ENCODE measurements at places on chromosomes 4 and X. TPM values are rescaled to one million over a fixed set of nuclear protein-coding genes. Genes with fewer than 3 reads are reported as not detected.

DNA sequence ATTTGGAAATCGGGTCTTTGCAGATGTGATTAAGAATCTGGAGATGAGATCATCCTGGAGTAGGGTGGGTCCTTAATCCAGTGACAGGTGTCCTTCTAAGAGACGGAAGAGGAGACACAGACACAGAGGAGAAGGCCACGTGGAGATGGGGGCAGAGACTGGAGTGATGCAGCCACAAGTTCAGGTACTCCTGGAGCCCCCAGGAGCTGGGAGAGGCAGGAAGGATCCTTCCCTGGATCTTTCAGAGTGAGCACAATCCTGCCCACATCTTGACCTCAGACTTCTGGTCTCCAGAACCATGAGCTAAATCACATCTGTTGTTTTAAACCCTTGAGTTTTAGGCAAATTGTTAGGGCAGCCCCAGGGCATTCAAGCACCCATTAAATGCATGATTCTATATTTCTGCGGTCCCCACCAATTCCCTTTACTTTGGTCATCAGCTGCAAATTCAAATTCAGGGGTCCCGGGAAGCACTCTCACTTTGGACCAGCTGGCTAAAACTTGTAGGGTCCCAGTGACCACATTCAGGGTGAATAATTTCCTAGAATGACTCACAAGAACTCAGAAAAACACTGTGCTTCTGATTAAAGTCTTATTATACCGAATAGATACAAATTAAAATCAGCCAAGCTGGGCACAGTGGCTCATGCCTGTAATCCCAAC lies 12.8 kb upstream of the AKAP17A start:
- DNase-seq = no peak

GRCh38 chr4:24850674-24851073 lies 55.3 kb downstream of the SOD3 start:
- DNase-seq = peak; percentile 86

Gene SMPX
- not detected for total RNA-seq

DNA sequence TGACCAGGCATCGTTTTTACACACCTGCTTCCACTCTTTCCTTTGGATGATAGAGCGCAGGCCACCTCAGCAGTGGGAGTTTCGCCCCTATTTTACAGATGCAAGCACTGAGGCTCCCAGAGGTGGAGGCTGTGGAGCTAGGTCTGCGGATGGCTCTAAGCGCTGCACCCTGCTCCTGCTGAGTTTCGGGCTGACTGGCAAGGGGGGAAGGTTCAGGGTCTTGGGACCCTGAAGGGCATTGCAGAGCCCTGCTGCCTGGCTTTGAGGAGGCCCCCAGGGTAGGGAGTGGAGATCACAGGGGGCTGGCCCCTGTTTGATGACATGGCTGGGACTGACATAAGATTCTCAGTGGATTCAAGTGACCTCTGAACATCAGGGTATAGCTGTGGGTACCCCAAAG lies 62.8 kb upstream of the NKX1-1 start:
- DNase-seq = no peak

GRCh38 chrX:103734125-103734760 lies 23.5 kb downstream of the TMEM31 start:
- peak; percentile 41 for DNase-seq

GRCh38 chrX:37746218-37746941 lies 33.5 kb upstream of the CYBB start:
- DNase-seq = no peak

Gene CCSER1
- total RNA-seq = not detected

- DNase-seq = no peak
Measured at GRCh38 chr4:38985410-38986100, 46.7 kb downstream of the TMEM156 start.

DNA sequence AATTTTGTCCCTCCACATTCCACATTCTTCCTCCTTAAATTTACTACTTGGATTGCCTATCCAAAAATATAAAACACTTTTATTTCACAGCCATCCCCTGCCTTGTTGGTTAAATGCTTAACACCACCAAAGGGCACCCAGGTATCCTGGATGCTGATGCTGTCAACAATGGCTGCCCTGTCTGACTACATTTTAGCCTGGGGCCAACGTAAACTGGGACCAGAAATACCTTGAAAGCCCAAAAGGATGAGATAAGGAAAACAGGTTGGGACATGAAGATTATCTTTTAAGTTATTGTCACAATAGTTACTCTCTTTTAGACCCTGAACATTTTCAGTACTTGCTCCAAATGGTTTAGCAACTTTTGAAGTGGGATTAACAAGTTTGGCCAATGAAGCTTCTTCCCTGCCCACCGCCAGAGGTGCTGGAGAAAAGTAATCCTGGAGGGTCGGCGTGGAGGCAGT lies 775 bp upstream of the YIPF6 start:
- DNase-seq = peak; percentile 33

DNA sequence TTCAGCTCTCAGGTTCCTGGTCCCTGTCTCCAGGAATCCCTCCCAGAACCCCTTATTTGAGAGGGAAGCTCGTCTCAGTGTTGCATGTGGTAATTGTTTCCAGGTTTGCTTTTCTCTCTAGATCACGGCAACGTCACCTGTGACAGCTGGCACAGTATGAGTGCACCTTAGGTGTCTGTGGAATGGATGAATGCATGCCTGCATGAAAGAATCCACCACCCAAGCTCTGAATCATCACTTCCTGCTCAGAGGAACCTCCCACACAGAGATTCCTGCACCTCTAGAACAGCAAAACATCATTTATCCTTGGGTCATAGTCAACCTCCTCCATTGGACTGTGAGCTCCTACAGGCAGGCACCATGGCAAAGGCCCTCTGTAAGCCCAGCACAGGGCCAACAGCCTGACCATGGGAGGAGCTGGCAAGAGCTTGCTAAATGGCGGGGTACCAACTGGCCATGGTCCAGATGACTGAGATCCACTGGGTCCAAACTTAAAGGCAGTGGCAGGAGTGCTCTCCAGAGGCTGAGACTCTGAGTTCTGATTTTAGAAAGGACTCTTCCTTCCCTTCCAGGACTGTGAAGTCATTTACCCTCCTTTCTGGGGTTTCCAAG lies 116.2 kb downstream of the SLC2A9 start:
- DNase-seq = peak; percentile 29

- peak; percentile 41 for DNase-seq
Measured at GRCh38 chr4:177367336-177367735, 57.7 kb downstream of the NEIL3 start.

Gene ADH1A
- not detected for total RNA-seq

GRCh38 chr4:111546881-111547280 lies 598.4 kb upstream of the FAM241A start:
- no peak for DNase-seq

Gene SCD5
- 39.8 TPM for total RNA-seq

GRCh38 chrX:69088171-69088938 lies 76.9 kb downstream of the PJA1 start:
- peak; percentile 20 for DNase-seq

- peak; percentile 39 for DNase-seq
Measured at GRCh38 chrX:47129899-47130358, 14.6 kb downstream of the NDUFB11 start.

Gene SRPX2
- total RNA-seq = 36.7 TPM

Gene CT45A10
- not detected for total RNA-seq

DNA sequence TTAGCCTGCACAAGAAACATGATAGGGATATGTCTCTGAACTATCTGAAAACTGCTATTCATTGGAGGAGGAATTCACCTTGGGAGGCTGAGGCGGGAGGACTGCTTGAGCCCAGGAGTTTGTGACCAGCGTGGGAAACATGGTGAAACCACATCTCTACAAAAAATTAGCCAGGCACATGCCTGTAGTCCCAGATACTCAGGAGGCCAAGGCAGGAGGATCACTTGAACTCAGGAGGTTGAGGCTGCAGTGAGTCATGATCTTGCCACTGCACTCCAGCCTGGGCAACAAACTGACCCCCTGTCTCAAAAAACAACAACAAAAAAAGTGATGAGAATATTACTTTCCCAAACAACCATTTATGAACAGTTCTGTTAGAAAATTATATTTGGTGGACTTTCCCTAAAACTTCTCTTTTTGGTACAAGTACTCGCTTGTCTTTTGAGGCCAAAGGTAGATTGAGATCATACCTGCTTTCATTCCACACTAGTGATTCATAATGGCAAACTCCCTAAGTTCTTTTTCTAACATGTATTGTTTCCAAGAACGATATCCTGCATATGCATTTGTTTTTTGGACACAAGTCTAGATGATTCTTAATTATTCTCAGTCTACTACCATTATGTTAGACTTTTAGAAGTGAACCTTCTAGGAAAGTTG lies 33.4 kb downstream of the METTL14 start:
- no peak for DNase-seq

- peak; percentile 58 for DNase-seq
Measured at GRCh38 chrX:120736989-120737388, 107.1 kb upstream of the C1GALT1C1 start.

Gene SPARCL1
- not detected for total RNA-seq

Gene RADX
- total RNA-seq = 2.1 TPM

GRCh38 chrX:46575586-46575985 lies 2.0 kb downstream of the CHST7 start:
- DNase-seq = peak; percentile 6

Gene SUPT20HL2
- total RNA-seq = not detected

- DNase-seq = peak; percentile 56
Measured at GRCh38 chr4:52704133-52704532, 45.0 kb upstream of the USP46 start.

- no peak for DNase-seq
Measured at GRCh38 chr4:138800421-138800820, 215.2 kb upstream of the NOCT start.

Measured in GM23248 (cell line).